Foreskin melanocyte (primary cell): ENCODE measurements at places on chromosomes 6 and 20.
A peak's percentile ranks its signal among the peaks of the same experiment; 100 is the strongest.

DNA sequence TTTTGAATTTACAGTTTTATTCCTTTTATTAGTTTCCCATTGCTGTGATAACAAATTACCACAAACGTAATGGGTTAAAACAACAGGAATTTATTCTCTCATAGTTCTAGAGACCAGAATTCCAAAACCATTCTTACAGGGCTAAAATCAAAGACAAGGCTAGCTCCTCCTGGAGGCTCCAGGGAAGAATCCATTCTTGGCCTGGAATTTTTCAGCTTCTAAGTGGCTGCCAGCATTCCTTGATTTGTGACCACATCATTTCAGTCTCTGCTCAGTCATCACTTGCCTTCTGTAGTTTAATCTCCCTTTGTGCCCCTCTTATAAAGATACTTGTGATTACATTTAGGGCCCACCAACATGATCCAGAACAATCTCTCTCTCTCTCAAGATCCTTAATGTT, 897 bp upstream of the SEL1L2 start:
- DNase-seq: no peak

- DNase-seq: no peak
These were observed 375.5 kb downstream of the PKHD1 start for GRCh38 chr6:51711876-51712275.

- DNase-seq: no peak
These were observed 138.4 kb downstream of the HTR1B start for GRCh38 chr6:77324866-77325265.

DNA sequence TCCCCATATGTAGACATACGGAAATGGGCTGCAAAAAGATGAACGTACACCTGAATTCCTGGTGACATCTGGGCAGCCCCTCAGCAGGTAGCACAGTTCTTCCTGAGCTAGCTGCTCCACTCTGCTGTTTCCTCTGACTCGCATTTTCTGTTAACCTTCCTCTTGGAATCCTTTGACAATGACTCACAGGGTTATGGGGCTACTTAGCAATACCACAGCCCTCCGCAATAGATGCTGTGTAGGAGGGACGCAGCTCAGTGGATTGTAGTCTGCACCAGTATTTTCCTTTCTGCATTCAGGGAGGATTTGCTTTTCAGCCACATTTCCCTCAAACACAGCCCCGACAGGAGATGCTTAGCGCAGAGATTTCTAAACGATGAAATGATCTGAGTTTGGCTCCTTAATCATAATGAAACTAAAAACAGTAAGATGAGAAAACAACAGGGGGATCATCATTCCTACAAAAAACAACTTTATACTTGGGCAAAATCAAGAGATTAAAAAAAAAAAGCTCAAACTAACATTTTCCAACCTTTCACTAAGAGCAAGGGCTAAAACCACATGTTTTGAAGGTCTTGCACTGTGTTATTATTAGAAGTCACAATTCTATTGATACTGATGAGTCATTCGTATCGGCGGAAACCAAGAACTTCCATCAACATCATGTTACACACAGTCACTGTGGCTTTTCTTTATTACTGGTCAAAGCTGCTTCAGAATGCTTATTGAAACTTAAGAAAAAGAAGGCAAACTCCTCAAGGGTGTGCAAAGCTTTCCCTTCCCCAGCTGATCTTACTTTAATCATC, 12.2 kb downstream of the BACH2 start:
- peak; percentile 77 for DNase-seq

DNA sequence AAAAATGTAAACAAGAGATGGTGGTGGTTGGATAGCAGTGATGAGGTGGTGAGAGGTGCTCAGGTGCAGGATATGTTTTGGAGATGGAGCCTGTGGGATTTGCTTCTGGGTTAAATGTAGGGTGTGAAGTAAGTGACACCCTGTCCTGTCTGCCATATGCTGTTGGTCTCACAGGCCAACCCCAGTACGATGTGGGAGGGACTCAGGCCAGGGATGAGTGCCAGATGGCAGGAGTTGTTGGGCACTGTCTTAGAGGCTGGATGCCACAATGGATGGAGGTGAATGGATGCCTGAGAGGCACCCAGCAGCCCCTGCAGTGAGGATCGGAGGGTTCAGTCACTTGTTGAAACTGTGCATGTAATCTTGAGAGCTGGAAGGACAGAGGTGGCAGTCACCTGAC, 259.3 kb downstream of the NRN1 start:
- no peak for DNase-seq

- no peak for DNase-seq
These were observed 58.8 kb upstream of the KHDRBS2 start for GRCh38 chr6:62344850-62345249.

DNA sequence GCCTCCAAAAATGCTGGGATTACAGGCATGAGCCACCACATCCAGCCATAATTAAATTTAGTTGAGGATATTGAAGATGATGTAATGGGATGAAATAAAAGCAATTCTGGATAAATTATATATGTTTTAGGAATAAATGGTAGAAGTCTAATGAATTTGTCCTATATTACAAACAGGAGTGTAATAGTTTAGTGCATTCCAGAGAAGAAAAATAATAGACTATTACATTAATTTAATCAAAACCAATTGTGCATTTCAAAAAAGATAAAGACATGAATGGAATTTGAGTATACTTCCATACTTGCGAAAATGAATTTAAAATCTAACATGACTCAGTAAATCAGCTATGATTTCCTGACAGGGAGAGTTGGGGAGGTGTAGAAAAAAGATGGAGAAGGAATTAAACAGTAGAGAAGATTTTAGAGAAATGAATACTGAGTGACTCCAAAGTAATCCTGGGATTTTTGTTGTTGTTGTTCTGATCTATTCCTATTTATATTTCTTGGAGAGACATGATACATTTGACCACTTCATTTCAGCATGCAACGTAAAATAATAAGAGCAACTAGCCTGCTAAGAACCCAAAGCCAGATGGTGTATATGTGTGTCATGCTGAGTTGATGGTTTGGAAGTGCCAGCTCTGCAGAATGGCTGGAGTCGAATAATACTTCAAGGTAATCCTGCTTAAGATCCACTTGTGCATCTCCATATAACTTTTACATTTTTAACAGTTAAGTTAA, 67.4 kb downstream of the AIG1 start:
- no peak for DNase-seq

DNA sequence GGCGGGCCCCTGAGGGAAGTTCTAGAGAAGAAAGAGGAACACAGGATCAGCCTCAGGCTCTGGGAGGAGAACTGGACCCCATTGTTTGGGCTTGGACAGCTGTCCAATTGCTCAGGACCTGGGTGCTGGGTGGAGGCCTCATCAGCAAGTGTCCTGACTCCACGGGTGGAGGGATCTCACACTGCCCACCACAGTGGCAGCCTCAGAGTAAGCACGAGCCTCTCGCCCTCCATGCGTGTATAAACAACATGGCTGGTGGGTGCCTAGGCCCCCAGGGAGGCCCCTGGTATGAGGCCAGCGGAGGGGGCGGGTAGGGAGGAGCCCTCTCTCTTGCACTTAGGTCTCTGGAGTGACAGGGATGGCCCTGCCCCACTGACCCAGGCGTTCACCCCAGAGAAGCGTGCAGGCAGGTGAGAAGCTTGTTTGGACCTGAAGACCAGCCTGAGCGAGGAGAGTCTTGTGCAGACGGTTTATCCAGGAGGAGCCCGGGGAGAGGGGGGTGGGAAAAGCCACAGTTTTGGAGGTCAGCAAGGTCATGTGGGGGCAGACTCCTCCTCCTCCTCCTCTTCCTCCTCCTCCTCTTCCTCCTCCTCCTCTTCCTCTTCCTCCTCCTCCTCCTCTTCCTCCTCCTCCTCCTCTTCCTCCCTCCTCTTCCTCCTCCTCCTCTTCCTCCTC, 41.9 kb upstream of the BHLHE23 start:
- DNase-seq: no peak

DNA sequence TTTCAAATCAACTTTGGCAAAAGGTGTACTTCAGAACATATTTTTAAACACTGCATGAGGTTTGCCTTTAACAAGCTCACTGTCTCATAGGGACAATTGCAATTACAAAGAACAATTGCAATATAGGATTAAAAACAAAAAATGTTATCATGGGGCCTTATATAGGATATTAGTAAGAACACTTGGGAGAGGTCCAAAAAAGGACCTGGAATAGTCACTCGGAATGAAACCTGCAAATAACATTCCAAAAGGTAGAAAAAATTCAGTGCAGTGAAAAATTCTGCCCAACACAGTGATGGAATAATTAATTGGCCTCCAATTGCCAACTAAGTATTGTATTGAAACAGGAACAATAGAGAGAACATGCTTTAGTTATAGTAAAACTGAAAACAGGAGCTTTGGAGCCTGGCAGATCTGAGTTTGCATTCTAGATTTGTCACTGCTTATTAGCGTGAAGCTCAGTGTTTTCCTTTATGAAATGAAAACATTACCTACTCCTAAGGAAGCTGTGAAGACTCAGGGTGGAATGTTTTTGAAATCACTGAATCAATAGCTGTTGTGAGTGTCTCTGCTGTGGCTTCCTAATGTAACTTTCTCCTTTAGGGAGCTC, 172.6 kb upstream of the BMP5 start:
- DNase-seq: no peak

DNA sequence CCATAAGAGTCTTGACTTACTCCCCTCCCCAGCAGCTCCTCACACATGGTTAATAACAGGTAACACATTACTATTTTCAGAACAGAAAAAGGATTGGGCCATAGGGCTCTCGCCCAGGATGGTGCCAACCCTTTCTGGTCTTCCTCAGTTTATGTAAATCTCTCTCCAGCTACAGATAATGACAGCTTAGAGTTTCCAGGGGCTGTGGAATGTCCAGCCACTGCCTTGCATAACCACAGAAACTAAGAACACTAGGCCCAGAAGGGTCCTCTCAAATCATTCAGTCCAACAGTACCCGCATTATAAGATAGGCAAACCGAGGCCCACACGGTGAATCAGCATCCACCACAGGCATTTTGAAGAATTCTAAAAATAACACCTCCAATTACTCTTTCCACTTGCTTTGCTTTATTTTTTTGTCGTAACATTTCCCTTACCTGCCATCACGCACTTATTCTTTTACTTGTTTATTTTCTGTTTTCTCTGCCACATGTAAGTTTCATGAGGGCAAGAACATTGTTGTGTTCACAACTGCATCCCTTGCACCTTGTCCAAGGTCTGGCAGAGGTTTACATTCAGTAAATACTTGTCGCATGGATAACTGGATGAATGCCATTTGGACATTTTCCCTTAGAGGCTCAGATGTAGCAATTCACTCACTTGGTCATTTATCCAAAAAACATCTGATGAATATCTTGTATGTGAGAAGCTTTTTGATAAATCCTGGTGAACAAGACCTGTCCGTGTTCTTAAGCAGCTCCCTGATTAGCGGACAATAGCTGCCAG, 6.4 kb upstream of the SDC4 start:
- no peak for DNase-seq

DNA sequence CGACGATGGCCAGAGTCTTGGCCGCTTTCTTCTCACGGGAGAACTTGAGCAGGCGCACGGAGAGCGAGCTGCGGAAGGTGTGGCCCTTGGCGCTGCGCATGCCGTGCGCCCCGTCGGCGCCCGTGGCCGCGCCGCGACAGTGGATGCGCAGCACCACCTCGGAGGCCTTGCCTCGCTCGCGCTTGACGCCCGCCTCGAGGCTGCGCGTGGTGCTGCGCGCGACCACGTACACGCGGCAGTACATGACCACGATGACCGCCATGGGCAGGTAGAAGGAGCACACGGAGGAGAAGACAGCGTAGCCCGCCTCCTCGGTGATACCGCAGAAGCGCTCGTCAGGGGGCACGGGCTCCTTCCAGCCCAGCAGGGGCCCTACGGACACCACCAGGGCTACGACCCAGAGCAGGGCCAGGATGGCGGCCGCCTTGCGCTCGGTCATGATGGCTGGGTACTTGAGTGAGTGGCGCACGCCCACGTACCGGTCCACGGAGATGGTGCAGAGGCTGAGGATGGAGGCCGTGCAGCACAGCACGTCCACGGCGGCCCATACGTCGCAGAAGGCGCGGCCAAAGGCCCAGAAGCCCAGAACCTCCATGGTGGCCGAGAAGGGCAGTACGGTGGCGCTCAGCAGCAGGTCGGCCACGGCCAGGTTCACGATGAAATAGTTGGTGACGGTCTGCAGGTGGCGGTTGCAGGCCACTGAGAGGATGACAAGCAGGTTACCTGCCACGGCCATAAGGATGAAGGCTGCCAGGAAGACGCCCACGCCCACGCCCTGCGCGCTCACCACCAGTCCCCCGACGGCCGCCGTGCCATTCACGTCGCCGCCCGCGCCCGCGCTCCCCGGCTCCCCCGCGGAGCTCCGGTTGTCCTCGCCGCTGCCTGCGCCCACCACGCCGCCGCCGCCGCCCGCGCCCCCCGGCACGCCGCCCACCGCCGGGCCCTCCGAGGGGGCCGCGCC, 232.8 kb upstream of the RNF24 start:
- DNase-seq: no peak

GRCh38 chr6:72175916-72176315, 289.6 kb downstream of the RIMS1 start:
- no peak for DNase-seq

DNA sequence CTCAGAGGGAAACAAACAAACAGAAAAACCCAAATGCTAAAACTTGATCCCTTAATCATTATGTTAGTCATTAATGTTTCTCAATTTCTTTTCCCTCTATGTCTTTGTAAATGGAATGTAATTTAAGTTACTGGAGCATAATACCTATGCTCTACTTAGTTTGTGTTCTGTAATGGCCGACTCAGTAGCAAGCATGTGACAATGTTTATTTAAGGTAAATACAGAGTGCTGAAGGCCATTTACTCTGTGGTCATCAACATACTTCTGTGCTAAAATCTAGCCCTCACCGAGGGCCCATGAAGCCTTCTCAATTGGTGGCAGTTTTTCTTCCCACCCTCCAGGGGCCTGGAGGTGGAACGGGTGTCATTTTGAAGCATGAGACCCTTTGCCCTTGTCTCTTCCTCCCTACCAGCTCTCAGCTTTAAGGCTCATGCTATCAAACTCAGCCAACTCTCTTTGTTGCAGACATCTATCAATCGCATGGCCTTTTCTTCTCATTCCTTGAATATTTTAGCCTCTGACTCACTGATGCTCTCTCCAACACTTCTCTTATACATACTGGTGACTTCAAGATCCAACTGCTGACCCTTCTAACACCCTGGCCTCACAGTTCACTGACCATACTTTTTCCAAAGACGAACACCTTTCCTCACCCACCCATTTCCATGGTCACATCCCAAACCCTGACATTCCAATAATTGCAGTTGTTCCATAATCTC, 48.2 kb downstream of the STX7 start:
- peak; percentile 51 for DNase-seq

- DNase-seq: no peak
These were observed 14.5 kb upstream of the SIRPG start for GRCh38 chr20:1671891-1672669.

- peak; percentile 8 for DNase-seq
These were observed 54.9 kb downstream of the CDH22 start for GRCh38 chr20:46253391-46253790.

GRCh38 chr6:150881911-150882481, 16.5 kb downstream of the MTHFD1L start:
- peak; percentile 100 for DNase-seq

- no peak for DNase-seq
These were observed 191.4 kb downstream of the NKAIN2 start for GRCh38 chr6:123994891-123995635.

DNA sequence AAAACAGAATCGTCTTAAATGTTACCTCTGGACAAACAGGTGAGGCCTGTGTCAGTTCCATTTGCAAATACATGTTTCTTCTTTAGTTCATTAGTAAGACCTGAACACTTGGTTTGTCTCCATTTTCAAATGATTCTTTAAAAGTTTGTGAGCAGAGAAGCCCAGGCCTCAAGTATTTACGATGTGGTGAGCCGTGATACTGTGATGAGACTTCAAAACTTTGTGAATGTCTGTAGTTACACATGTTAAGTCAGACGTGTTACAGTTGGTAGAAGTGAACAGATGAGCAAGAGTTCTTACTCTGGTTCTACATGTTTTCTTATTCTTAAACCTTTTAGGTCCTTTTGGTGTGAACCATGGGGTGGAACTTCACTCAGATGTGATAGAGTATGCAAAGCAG, 8.5 kb downstream of the PCMTD2 start:
- no peak for DNase-seq
